ENCODE measurements at places on chromosomes 4 and X. TPM values are rescaled to one million over a fixed set of nuclear protein-coding genes. Genes with fewer than 3 reads are reported as not detected.

- DNase-seq, result no peak
Measured at GRCh38 chrX:111634823-111635729, 45.9 kb upstream of the ALG13 start.

GRCh38 chr4:108833046-108833445 lies 70.2 kb upstream of the ETNPPL start:
- no peak for DNase-seq

VSIG1 gene
- 0.22 TPM for total RNA-seq

RLIM gene
- total RNA-seq, result 29.9 TPM

GRCh38 chr4:56755901-56756300 lies 65.6 kb downstream of the SPINK2 start:
- DNase-seq, result no peak

JADE3 gene
- total RNA-seq, result 3.8 TPM

DNA sequence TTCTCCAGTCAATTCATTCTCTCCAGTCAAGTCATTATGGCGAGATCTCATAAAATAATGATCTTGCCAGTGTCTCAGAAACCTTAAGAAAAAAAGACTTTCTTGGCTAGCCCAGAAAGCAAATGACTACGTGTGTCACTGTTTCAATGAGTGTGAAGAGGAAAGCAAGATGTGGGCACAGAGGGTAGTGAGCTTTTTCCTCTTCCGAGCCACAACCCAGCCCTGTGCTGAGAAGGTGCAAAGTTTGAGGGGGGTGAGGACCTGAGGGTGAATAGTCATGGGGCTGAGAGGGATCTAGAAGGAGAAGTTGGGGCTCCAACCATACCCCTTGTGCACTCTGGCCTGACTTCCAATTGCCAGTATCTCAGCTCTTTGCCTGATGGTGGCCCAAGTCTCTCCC lies 85.6 kb upstream of the EGFL6 start:
- DNase-seq, result no peak

PCDH10 gene
- not detected for total RNA-seq
